ENCODE measurements at places on chromosomes 1 and 21. TPM values are rescaled to one million over a fixed set of nuclear protein-coding genes. Genes with fewer than 3 reads are reported as not detected.

Gene CDC42BPA
- 14.5 TPM for polyA plus RNA-seq

Gene KRTAP19-3
- not detected for polyA plus RNA-seq

Gene FCER1G
- 258 TPM for polyA plus RNA-seq

Gene PSMG1
- polyA plus RNA-seq, result 26.2 TPM

Gene IL19
- polyA plus RNA-seq, result not detected

Gene CFHR1
- 1.3 TPM for polyA plus RNA-seq

Gene PITHD1
- polyA plus RNA-seq, result 23.6 TPM

Gene SMYD3
- 4.8 TPM for polyA plus RNA-seq

Gene IGFN1
- polyA plus RNA-seq, result 0.06 TPM

Gene RUNX3
- 0.70 TPM for polyA plus RNA-seq

Gene PDPN
- polyA plus RNA-seq, result 63.7 TPM

Gene KAZN
- polyA plus RNA-seq, result 13.7 TPM

Gene VANGL2
- polyA plus RNA-seq, result 0.58 TPM

Gene ZBTB7B
- polyA plus RNA-seq, result 55.4 TPM

Gene ZCCHC17
- polyA plus RNA-seq, result 32.2 TPM

Gene CD101
- polyA plus RNA-seq, result 1.1 TPM

Gene TSPAN1
- polyA plus RNA-seq, result 3.0 TPM

Gene MSH4
- 0.10 TPM for polyA plus RNA-seq

Gene CHODL
- polyA plus RNA-seq, result 2.0 TPM

Gene CENPL
- 4.8 TPM for polyA plus RNA-seq

Gene CCDC30
- 0.31 TPM for polyA plus RNA-seq

Gene TESK2
- polyA plus RNA-seq, result 2.1 TPM

Gene EXTL1
- 0.09 TPM for polyA plus RNA-seq

Gene BSDC1
- polyA plus RNA-seq, result 38.7 TPM

All from adipose tissue (tissue), 3 donors.